Suppressor macrophage (primary cell): ENCODE measurements at places on chromosomes 7 and 10.
A peak's percentile ranks its signal among the peaks of the same experiment; 100 is the strongest.

DNA sequence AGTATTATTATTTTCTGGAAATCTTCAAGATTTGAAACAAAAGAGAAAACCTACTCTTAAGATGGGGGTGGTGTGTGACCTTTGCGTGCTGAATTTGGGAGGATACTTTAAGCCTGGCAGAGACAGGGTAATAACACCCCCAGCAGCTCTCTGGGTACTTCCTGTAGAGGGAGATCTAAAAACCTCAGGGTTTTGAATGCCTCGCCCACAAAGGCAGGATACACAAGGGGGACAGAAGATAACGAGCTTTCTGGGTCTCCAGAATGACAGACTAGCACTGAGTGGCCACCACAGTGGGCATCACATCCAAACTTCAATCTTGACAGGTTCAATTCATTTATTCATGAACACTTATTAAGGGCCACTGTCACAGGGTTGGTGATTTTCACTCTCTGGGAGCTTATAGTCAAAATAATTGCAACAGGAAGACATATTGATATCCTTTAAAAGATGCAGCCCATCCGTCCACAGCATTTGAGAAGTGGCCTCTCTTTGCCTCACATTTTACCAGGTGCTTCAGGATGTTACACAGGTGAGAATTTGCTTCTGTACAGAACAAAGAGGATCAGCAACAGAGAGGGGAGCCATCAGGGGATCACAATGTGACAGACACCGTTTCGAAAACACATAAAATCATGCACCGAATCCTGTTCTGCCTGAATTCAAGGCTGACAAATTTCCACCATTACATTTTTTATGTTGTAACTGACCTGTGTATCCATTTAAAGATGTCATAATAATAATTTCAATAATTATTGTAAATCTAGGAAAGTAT, 14.3 kb downstream of the CPA1 start:
- no peak for DNase-seq

- peak; percentile 55 for DNase-seq
Observed at GRCh38 chr10:112374724-112375541, 1.0 kb downstream of the ACSL5 start.

DNA sequence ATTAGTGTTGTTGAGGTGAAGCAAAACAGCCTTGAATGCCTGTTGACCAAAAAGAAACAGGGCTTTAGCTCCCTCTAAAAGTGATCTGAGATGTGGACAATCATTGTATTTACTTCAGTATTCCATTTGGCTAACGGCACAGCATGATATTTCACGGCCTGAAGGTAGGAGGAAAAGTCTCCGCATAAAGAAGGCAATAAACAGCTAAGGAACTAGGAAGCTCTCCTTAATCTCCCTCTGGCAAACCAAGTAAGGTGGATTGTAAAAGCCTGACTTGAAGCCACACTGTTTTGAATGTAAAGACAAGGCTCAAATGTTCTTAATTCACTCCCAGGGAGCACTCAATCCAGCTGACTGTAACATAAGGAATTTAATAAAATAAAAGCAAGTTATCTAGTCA, 160.0 kb upstream of the ZNF804B start:
- no peak for DNase-seq

DNA sequence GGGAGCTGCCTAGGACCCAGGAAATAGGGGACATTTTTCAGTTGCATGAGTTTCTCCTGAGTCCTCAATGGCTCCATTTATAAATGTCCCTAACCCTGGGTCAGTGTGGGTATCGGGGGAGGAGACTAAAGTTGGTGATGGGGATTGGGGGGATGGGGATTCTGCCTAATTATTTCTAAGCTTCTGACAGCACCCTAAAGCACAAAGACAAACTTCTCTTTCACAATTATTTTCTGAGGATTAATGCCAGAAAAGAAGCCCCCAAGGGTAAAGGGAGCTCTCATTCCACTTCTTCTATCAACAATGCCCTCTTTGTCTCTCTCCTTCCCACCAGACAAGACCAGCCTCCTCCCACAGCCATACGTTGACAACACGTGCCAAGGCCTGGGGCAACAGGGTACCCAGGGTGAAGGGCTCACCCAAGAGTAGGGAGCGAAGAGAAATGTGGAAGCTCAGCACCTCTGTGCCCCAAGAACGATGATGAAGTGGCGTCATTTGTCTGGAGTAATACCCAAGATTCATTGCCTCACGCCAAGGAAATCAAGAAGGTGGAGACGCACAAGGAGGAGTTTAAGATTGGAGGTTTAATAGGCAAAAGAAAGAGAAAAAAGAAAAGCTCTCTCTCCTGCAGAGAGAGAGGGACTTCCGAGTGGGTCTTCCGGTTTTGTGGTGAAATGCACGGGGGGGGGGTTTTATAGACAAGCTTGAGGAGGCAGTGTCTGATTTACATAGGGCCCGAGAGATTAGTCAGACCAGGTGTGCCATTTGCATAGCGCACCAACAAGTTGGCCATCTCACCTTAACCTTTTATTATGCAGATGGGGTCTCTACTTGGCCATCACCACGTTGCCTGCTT, 14.4 kb upstream of the GJC3 start:
- no peak for DNase-seq

DNA sequence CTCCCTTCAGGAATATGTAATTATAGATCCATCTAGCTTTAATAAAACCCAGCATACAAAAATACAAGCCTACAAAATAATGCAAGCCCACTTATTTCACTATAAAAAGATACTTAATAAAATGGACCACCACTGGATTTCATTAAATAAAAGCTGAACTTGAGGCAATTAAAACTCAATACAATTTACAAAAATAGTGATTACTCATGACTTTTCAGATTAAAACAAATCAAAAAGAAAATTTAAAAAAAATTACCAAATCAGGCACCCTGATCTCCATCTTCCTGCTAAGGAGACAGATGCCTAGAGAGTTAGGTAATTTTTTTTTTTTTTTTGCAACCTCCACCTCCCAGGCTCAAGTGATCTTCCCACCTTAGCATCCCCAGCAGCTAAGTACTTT, 41.8 kb downstream of the PRTFDC1 start:
- no peak for DNase-seq

DNA sequence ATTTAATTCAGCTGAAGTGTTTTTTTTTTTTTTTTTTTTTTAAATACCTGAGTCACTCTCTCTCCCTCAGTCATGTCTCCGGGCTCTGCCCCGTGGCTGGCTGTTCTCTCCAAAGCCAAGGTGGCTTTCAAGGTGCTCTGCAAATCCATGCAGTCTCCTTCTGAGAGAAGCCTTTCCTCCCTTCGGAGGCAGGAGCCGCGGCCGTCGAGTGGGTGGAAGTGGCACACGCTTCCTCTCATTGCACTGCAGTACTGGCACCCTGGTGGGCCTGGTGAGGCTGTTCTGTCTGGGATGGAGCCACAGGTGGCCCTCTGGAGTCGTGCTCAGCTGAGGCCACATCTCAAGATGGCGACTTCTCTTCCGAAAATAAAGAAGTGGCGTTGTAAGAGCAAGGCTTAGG, 221.8 kb downstream of the GLRX3 start:
- no peak for DNase-seq

DNA sequence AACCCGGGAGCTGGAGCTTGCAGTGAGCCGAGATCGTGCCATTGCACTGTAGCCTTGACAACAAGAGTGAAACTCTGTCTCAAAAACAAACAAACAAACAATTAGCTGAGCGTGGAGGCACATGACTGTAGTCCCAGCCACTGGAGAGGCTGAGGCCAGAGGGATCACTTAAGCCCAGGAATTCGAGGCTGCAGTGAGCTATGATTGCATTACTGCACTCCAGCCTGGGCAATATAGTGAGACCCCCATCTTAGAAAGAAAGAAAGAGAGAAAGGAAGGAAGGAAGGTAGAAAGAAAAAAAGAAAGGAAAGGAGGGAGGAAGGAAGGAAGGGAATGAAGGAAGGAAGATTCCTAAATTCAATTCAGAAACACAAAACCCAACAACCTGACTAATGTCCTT, 141.3 kb upstream of the TNRC18 start:
- no peak for DNase-seq

- DNase-seq = no peak
Observed at GRCh38 chr7:133556048-133556447, 303.2 kb downstream of the EXOC4 start.

- no peak for DNase-seq
Observed at GRCh38 chr10:111203615-111204014, 126.8 kb downstream of the ADRA2A start.

DNA sequence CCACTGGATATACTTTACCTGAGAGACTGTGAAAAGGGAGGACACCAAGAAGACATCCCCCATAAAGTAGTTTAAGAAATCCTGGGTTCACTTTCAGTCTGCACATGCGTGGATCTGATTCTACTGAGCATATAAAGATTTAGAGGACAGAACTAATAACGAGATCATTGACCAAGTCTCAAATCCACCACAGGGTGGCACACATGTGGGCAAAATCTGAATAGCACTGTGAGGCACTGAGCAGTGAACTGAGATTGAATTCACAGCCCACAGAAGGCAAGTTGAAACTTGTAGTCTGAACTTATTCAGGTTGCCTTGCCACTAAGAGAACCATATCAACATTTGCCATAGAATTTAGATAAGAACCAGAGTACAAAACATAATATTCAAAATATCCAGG, 818.6 kb downstream of the GRID1 start:
- no peak for DNase-seq

GRCh38 chr7:107070710-107071109, 26.2 kb downstream of the PRKAR2B start:
- DNase-seq = no peak

DNA sequence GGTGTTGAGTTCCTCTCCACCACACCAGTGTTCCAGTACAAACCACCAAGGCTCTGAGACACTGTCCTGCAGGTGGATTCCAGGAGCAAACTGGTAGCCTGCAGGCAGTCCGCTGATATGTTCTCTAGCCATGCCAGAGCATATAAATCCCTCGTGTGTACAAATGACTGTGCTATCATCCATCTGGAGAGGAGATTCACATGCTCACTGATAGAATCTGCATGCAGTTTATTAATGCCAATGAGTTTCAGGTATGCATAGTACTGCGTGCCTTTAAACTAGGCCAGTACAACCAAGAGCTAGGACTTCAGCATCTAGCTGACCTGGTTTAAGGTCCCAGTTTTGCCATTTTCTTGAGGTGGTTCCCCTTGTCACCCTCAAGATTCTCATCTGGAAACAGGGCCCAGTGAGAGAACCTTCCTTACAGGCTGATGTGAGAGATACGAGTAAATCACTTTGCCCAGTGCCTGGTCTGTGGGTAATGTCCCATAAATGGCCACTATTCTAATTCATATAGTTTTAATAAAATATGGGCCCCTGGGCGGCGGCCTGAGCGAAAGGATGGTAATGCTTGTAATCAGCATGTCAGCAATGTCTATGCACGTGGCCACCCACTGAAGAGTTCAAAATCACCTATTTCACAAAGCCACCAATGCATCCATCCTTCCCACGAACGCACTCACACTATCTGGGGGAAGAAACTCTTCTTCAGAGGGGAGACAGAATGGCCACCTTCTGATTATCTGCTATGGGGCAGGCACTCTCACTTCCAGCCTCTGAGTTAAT, 268.0 kb upstream of the ZMIZ1 start:
- DNase-seq = no peak

GRCh38 chr7:22111661-22112060, 166.0 kb upstream of the CDCA7L start:
- no peak for DNase-seq

GRCh38 chr7:85554236-85555178, 367.7 kb upstream of the SEMA3D start:
- DNase-seq = peak; percentile 52

- DNase-seq = no peak
Observed at GRCh38 chr7:81005254-81005653, 86.4 kb upstream of the SEMA3C start.

GRCh38 chr10:3485057-3485686, 299.8 kb downstream of the KLF6 start:
- peak; percentile 89 for DNase-seq

- no peak for DNase-seq
Observed at GRCh38 chr10:72682638-72683037, 9.3 kb upstream of the MCU start.

- DNase-seq = no peak
Observed at GRCh38 chr7:158265743-158266080, 321.9 kb downstream of the PTPRN2 start.

- no peak for DNase-seq
Observed at GRCh38 chr10:132975831-132976682, 33.7 kb upstream of the CFAP46 start.

GRCh38 chr7:23369100-23369499, 70.0 kb downstream of the MALSU1 start:
- DNase-seq = no peak

GRCh38 chr10:80187060-80187459, 18.3 kb downstream of the ANXA11 start:
- DNase-seq = no peak

- no peak for DNase-seq
Observed at GRCh38 chr10:77738496-77739158, 101.0 kb upstream of the KCNMA1 start.

- no peak for DNase-seq
Observed at GRCh38 chr7:150421831-150422230, 28.6 kb upstream of the GIMAP8 start.

DNA sequence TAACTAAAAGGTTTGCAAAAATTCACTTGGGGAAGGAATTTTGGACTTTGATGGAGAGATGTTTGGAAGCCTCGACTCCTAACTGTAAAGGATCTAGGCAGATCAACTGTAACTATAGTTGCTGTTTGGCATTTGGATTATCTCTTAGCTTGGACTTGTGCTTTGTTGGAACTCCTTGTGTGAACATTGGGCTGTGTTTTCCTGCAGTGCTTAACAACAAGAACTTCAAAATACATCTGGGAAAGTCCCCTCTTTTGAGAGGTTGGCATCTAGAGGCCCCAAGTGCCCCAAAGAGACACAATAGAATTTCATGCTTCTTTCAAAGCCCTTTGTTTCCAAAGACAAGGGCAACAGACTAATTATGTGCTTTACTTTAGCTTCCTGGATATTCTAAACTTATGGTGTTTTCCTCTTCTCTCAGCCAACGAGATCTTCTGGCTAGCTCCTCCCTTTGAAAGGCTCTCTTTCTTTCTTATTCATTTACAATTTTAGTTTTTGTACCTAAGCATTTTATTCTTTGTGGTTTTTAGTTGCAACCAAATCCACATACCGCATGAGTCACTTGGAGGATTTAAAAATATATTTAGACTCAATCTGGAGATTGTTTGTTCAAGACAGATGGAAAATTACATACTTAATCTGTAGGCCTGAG, 11.6 kb downstream of the ABCA13 start:
- no peak for DNase-seq

DNA sequence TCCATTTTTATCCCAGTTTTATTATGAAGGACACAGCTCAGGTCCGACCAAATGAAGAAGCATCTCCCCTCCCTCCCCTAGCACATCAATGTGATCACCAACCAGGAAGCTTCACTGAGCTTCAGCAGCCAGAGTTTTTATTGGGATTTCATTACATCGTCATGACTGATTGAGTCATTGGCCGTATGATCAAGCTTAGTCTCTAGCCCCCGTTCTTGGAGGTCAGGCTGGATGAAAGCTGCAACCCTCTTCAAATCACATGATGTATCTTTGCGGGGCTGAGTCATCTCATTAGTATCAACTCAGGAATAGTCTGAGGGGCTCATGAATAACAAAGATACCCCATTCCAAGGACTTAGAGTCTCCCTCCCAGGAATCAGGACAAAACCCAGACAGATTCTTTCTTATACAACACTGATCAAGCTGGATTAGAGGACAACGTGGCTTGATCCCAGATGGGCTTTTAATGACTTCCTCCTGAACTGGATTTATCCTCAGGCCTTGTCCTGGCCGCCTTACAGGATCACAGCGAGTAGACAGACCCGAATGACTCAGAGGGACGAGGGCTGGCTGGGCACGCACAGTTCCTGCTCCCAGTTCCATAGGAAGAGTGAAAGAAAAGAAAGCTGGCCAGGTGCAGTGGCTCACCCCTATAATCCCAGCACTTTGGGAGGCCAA, 14.5 kb downstream of the LIMK1 start:
- DNase-seq = peak; percentile 79

- DNase-seq = no peak
Observed at GRCh38 chr7:94042381-94042780, 38.2 kb upstream of the BET1 start.
